ENCODE measurements at places on chromosomes 6 and 20. TPM values are rescaled to one million over a fixed set of nuclear protein-coding genes. Genes with fewer than 3 reads are reported as not detected.

Gene WFDC10B
- not detected for total RNA-seq

Gene HLA-DRB5
- total RNA-seq: 6.5 TPM

Gene ENPP3
- total RNA-seq: 0.34 TPM

Gene BPIFB2
- total RNA-seq: not detected

Gene CALHM4
- total RNA-seq: 0.27 TPM

GRCh38 chr6:54204921-54205591 is 93.8 kb downstream of the MLIP start:
- no peak for DNase-seq

- DNase-seq: no peak
These were observed 41.6 kb upstream of the FOXP4 start for GRCh38 chr6:41504466-41505121.

DNA sequence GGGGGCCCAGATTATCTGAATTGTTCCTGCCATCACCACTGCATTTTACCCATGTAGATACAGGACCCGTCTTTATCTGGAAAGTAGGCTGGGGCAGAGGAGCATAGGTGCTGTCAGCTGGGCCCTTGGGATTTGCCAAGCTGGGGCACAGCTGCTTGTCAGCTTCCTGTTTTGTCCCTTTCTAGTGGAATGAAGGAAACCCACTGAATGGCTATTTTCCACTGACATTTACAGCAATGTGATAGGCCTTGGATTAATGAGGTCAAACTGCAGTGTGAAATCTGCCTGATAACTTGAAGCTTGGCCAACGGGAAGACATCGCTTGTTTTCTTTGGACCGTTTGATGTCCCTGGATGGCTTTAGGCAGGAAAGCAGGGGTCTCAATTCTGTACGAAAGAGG is 6.7 kb downstream of the PPP1R16B start:
- no peak for DNase-seq

DNA sequence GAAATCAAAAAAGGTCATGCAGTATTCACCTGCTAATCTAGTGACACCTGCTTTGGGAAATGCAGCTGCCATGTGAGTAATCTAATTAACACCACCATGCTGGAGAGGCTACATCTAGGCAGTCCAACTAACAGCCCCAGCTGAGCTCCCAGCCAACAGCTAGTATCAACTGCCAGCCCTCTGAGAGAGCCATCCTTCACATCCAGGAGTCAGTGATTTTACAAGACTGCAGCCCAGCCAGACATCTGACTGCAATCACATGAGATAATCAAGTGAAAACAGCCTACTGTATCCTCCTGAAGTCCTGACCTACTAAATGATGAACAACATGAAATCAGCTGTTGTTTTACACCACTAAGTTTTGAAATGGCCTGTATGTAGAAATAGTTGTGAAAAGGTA is 298.4 kb downstream of the TRDN start:
- peak; percentile 53 for DNase-seq
